ENCODE measurements at places on chromosomes 2 and 18.

DNA sequence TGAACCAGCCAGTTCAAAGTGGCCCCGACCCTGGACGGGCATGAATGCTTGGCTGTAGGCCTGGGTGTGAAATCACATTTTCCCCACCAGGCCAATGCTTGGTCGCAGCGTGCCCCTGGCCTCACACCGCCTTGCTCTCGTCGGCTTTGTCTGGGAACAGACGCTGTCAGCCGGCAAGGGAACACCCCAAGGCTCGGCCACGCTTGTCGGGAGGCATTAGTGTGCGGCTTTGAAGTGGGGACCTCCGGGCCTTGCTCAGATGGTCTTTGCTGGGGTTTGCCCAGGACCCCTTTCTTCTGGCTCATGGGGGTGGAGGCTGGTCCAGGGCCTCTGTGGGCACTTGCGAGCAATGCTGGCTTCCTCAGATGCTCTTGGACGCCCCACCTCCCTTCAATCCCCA, 79.1 kb downstream of the INHBB start:
- DNase-seq, result no peak

DNA sequence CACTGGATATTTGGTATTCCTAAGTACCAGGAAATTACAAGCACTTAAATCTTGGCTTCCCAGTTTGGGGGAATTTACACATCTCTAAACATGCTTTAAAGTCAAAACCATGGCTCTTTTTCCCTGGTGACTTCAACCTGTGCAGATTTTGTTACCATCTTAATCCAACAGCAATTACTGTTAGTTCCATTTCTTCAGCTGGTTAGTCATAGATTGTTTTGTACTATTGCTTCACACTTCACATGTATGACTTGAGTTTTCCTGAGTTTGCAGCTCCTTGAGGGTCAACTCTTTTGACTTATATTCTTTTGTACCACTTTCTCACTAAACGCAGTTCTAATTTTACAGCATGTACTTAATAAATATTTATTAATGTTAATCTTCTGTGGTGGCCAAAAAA, 203.4 kb upstream of the RND3 start:
- DNase-seq, result no peak

DNA sequence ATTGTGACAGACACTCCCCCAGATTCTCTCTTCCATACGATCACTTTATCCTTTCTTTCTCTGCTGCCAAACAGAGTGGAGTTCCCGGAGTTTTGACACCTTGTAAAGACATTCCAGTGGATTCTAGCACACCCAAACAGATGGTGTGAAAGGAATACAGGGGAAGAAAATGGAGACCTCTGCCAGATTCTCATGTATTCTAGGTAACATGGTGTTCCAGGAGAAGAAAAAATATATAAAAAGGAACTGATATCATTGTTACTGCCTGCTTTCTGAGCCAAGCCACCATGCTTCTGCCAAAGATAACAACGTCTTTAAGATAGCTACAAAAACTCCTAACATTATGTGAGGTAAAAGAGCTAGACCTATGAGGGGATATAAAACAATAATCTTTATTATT, 136.5 kb downstream of the TXNL1 start:
- no peak for DNase-seq

- no peak for DNase-seq
Measured at GRCh38 chr2:16252891-16253290, 312.5 kb downstream of the MYCN start.

- no peak for DNase-seq
Measured at GRCh38 chr18:55113800-55114199, 154.5 kb upstream of the CCDC68 start.

GRCh38 chr2:204033611-204034495, 97.3 kb downstream of the ICOS start:
- no peak for DNase-seq

- DNase-seq, result peak; percentile 39
Measured at GRCh38 chr2:204885747-204886146, 340.5 kb downstream of the PARD3B start.

DNA sequence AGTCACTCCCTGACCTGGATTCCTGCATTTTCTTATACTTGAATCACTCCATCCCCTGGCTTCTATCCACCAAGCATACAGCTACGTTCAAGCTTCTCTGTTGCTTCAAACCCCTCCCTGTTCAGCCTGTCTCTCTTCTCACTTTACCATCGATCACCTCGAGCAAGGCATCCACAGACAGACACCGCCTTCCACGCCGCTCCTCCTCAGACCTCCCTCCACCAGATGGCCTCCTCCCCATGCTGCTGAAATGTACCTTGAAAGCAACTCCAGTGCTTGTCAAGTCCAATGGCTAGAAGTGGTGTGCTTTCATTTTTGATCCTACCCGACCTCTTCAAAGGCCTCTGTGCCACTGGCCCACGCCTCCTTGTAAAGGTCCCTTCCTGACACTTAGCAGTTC, 131.3 kb upstream of the ACAA2 start:
- DNase-seq, result peak; percentile 13

GRCh38 chr18:58098706-58099105, 54.7 kb downstream of the NEDD4L start:
- peak; percentile 11 for DNase-seq

DNA sequence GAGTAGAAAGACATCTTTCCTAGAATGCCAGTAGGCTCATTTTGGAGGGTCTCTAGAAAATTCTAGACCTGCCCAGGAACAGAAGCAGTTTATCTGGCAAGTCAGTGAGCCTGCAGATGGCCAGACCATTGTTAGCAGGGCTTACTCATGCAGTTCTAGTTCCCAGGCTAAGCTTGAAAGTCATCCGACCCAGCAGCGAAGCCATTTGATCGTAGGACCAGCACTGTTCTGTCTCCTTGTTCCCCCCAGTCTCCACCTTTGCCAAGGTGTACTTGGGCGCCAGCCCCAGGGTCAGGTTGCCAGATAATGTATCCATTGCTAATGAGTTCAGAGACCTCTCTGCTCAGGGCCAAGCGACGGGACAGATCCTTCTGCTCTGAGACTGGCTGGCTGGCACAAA, 70.1 kb downstream of the EPAS1 start:
- no peak for DNase-seq

- DNase-seq, result no peak
Measured at GRCh38 chr18:36851202-36851590, 22.3 kb downstream of the KIAA1328 start.

DNA sequence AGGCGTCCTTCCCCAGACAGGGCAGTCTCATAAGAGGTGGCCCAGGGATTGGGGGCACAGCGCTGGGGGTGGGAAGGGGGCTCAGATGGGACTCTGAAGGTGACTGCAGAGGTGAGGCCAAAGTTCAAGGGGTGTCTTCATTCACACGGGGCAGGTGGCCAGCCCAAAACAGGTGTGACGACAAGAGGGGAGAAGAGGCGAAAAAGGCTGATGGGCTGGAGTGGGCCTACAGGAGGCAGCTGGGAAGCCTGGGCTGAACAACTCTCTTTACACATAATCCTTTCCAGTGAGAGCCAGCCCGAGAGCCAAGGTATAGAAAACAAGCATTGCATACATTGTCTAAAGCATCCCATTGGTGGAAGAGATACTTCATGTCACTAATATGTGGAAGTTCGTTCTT, 130.9 kb upstream of the ASB18 start:
- no peak for DNase-seq

GRCh38 chr18:22342625-22343024, 75.1 kb downstream of the CTAGE1 start:
- peak; percentile 73 for DNase-seq

DNA sequence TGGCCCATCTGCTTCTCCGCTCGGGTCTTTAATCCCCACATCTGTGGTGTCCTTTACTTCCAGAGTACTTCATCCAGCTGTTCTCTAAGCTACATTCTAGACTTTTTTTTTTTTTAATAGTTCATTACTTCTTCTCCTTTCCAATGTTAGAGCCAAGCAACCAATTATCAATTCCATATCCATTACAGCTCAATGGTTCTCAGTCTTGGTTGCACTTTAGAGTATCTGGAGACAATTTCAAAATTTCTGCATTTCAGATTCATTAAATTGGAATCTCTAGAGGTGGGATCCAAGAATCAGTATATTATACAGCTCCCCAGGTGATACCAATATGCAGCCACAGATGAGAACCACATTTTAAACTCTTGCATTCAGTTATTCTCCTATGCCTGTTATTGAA, 43.9 kb upstream of the ZSWIM2 start:
- DNase-seq, result no peak

DNA sequence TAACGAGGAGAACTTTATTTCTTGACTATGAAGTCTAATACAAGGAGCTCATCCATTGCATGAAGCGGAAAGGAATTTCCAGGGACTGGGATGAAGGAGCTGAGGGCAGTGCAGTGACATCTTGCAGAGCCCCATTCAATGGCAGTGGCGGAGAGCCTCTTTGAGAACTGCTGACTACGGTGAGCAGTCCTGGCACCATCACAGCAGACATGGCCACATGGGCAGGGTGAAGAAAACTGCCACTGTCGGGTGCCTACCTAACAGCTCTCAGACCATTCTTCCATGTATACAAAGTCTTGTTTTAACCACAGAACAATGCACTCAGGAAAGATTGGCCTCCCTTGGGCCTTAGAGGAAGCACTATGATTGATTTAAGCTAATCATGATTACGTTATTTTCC, 506.1 kb upstream of the DCC start:
- no peak for DNase-seq

GRCh38 chr2:241018051-241018891, 19.9 kb downstream of the SNED1 start:
- DNase-seq, result no peak

- DNase-seq, result no peak
Measured at GRCh38 chr2:38145236-38145635, 69.3 kb upstream of the CYP1B1 start.

GRCh38 chr2:32949260-32949659, 2.5 kb downstream of the LTBP1 start:
- no peak for DNase-seq

DNA sequence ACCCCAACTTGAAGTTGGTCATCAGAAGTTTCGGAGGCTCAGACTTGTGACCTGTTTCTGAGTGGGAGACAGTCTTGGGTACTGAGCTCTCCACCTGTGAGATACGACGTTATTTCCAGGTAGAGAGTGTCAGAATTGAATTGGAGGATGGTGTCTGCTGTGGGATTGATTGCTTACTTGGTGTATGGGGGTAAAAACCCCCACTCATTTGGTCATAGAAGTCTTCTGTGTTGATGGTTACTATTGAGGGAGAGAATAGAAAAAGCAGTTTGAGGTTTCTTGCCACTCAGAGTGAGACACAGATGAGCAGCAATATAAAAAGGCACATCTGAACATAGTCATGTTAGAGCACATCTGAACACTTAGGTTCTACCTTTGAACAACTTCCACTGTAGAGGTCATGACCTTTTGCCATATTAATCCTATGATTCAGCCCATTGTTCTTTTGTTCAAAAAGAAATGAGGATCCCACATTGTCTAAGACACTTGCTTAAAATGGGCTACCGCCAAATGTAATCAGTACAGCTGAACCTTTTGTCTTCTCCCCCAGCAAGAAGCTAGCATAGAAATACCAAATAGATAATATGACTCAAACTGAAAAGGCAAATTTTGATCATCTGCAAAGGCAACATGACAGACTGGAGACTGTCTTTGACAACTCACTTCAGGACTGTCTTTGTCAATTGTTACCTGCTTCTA, 73.3 kb downstream of the NAB1 start:
- DNase-seq, result no peak

DNA sequence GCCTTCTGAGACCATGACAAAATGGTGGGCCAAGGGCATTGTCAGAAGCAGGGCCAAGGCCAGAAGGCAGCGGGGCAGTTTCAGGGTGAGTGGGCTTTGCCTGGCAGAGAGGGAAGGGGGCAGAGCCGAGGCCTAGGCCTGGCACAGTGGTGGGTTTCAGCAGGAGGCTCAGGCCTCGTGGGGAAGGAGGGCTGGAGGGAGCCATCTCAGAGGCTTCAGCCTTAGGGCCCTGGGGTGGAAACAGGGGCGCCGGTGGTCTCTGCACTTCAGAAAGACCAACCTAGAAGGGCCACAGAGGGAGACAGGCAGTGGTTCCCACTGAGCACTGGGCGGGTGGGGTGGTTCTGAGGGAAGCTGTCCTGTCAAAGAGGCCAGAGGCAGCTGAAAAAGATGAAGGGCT, 58.0 kb upstream of the SMAD7 start:
- DNase-seq, result no peak

- peak; percentile 22 for DNase-seq
Measured at GRCh38 chr2:26300234-26300925, 45.6 kb upstream of the SELENOI start.
